Retina (tissue), 1 donor: ENCODE measurements at places on chromosomes 4 and X.

DNA sequence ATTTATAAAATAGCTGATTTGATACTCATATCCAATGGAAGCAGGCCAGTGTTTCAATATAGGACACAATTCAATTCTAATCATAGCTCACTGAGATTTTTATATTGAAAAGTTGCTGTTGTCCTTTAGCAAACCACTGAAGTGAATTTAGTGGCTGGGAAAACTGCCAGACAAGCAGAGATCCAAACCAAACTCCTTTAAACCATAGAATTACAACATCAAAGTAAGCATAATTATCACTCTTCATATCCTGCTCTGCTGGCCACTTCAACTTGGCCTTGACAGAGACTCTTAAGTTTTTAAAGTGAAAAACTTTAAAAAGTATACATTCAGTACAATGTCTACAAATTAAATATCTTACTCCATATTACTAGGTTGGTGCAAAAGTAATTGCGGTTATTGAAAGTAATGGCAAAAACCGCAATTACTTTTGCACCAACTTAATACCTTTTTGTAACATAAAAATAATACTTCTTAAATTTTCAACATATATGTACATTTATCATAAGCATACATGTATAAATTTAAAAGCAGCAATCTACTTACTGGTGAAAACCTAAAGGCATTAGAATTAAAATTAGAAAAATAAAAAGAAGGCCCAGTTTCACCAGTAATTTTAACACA is 433.0 kb downstream of the PCDH10 start:
- DNase-seq: no peak

- no peak for DNase-seq
Observed at GRCh38 chrX:48475296-48475695, 703 bp upstream of the FTSJ1 start.

DNA sequence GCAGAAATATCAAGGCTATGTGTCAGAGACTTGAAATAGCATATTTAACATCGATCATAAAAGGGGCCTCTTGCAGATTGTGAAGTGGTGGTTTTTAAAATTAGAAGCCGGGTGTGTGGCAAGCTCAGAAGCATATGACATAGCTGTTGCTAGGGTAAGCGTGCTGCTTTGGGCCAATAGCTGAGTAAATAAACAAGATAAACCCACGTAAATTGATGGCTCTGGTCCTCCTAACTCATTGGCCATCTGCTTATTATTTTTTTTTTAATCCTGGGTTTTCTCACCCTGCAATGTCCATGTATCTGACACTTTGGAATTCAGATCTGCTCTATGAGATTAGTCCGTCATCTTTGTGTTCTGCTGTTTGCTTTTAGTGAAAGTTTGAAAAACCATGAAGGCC is 32.6 kb upstream of the STOX2 start:
- DNase-seq: no peak

DNA sequence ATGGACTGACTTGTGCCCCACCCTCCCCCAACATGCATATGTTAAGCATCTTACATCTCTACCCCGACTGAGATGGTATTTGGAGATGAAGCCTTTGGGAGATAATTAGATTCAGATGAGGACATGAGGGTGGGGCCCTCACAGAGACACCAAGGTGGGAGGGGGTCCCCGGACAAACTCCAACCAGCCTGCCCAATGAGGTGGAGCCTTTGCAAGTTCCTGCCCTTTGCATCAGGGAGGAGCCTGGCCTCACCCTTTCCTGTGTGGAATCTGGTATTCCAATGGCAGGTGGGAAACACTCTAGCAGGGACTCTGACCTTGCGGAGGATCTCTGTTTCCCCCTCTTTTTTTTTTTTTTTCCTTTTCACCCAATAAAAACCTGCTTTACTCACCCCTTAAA is 589.9 kb upstream of the BOD1L1 start:
- DNase-seq: no peak

DNA sequence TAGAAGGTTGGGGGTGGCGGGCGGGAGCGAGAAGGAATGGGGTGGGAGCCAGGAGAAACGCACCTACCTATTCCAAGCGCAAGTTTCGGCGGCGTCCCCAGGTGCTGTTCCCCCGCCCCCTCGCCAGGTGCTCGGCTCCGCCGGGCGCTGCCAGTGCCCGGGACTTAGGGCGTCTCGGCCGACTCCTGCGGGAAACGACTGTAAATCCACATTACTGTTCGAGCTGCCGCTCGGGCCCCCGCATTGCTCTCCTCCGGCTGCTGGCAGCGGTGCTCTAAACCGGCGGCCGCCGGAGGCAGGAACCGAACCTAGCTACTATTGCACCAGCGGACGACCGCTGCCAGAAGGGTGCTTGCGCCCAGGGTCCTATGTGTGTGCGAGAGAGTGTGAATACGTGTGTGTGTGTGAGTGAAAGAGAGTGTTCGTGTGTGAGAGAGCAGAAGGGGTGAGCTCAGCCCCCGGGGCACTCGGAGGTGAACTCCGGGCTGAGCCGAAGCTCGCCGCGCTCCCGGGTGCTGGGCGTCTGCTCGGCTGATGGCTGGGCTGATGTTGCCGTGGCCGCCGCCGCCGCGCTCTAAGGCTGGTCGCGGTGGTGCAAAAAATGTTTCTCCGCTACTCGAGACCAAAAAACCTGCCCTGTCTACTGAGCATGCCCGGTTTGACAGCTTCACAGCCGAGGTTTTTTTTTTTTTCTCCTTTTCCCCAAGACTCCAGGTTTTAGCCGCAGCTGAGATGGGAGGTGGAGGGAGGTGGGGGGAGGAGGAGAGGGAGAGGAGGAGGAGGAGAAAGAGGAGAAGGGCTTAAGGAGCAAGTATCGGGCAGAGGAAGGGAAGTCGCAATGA is 115.7 kb upstream of the TEX13C start:
- DNase-seq: peak; percentile 82

DNA sequence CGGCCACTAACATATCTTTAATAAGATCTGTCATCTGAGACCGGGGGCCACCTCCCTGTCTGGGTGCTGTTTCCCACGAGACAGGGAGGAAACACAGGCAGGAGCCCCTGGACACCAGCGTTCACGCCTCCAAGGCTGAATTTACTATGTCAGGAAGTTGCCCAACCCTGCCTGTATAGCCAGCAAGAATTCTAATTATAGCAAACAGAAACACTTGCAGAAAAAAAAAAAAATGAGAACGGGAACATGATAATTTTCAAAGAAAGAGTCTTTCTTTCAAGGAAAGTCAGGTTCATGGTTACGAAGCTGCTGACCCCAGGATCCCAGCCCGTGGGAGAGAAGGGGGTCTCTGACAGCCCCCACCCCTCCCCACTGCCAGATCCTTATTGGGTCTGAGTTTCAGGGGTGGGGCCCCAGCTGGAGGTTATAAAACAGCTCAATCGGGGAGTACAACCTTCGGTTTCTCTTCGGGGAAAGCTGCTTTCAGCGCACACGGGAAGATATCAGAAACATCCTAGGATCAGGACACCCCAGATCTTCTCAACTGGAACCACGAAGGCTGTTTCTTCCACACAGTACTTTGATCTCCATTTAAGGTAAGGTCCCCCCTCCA is at the start of gene IL3RA:
Gene IL3RA, plus strand, starts transcription at position 455 of the 613 bp plus-strand sequence. CDS start 4,981 bp downstream, outside the sequence.
- no peak for DNase-seq
